ENCODE measurements at places on chromosomes 3 and 15.

DNA sequence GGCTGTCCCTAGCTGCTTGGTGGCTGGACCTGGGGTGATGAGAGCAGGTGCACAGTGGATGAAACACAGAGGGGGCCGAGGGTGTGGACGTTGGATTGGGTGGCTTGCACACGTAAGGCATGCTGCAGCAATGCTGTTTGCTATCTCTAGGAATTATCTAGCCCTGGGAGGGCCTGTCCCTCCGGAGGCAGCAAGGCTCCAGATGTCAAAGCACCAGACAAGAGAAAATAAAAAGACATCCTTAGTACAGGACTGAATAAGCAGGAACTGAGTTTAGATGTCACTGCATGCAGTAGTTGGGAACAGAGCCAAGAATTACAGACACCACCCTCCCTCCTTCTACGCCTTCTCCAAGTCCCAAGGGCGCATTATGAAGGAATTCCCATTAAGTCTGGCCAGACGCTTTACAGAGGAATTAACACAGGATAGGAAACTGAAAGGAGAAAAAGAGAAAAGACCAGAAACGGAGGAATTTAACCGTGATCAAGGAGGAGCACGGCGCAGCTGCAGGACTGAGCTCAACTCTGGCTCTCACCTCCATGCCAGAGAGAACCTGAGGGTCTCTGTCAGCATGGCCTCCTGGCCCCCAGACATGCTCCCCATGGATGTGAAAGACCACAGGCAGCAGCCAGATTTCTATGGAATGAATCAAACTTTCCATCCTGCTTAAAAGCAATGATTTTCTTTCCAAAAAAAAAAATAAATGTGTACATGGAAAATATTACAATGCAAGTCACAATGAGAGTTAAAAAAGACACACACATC lies 13.8 kb downstream of the ATP10A start:
- peak; percentile 27 for DNase-seq

DNA sequence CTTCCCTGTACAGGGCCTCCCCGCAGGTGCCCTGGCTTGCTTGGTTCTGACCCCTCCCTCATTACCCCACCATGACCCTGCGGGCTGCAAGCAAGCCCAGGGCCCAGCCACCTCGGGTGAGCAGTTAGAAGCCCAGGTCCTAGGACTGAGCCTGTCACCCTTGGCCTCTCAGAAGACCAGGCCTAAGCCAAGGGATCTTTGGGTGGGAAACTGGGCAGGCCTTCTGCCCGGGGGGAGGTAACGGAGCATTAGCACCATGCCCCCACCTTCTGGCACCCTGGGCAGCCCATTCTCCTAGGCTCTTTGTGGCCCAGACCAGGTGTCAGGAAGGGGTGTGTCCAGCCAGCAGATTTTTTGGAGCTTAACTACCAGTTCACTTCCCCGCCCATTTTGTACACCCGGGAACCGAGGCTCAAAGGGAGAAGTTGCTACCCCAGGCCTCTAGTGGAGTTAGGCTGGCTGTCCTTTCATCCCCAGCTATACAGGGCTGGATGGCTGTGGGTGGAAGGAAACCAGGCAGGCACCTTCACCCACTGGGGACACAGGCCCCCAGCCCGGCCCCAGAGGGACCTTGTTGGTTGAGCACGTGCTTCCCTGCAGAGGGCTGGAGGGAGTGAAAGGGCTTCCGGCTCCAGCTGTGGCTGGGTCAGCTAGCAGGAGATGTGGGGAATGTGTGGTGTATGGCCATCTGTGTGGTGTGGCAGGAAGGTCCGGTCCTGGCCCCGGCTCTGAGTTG lies 1.4 kb downstream of the CSK start:
- DNase-seq = peak; percentile 41

- no peak for DNase-seq
Observed at GRCh38 chr15:63938486-63939061, 104.8 kb upstream of the HERC1 start.

DNA sequence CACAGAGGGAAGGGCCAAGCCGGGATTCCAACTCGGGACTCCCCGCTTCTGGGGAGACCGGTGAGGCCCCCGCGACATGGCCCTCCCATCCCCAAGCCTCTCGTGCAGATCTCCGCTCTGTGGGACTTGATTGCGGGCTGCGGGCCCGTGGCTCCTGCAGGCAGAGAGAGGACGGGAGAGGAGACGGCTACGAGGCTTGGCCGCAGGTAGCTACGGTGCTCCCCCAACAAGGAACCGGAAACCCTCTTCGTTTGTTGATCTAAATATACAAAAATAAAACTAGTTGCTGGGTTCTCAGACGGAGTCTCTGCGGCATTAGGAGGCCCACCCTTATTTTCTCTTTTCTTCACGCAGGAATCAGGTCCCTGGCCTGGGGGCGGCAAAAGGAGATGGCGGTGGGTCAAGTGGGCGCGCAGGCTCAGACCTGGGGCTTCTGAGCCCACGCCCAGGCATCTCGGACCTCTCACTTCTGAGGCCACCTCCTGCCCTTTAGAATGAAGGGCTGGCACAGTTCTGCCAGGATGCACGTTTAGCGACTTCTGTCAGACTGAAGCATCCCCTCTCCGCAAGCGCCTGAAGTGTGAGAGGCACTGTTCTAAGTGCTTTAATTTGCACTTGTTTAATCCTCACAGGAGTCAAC lies 10.9 kb downstream of the GNB5 start:
- DNase-seq = no peak

DNA sequence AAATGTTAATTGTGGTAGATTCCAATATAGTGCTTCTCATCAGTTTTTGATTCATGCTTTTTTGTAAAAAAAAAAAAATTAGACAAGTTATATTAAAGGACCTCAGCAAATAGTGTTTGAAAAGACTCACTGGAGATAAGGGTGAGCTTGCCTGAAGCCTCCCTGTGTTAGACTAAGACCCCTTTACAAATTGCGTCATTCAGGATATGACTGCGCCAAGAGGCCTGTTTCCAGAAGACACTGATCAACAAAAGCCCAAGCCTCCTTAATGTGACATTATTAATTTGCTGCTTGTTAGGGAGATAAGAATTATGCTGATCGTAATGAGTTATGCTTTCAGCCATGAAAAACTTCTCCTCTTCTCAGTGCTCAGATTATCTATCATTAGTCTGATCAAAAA lies 13.0 kb upstream of the DNAJC13 start:
- no peak for DNase-seq

DNA sequence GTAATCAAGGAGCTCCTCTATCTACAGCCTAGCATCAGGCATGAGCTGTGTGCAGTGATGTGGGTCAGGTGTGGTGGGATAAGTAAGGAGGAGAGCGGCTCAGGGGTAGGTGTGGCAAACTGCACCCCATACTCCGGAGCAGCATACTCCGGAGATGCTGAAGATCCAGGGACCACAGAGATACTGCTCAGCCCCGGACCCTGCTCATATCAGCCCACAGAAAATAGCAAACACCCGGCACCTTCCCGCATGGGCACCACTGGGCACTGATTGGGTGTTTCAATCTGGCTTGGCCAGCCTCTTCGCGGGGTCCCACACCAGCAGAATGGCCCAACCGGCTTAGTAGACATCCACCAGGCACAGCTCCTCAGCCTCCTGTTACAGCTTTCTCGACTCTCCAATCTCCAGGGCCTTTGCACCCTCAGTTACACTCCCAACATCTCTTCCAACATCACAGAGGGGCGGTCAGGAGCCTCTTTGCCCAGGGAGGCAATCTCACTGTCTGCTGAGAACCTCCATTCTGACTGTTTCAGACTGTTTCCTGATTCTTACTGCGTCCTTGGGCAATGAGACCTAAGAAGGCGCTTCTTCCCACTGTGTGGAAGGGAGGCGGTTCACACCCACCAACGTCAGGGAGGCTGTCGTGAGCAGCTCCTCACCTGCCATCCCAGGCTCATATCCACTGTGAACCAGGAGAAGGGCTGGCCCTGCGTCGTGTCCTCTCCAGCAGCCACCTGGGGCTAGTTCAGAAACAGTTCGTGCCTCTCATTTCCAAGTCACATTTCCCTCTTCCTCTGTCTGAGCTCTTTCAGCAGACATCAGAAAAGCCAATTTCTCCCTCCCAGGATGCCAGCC lies 59.8 kb downstream of the CAPN7 start:
- no peak for DNase-seq

- DNase-seq = peak; percentile 91
Observed at GRCh38 chr3:154224366-154224765, 99.9 kb downstream of the DHX36 start.

GRCh38 chr3:178420033-178420432 lies 116.2 kb upstream of the KCNMB2 start:
- no peak for DNase-seq

DNA sequence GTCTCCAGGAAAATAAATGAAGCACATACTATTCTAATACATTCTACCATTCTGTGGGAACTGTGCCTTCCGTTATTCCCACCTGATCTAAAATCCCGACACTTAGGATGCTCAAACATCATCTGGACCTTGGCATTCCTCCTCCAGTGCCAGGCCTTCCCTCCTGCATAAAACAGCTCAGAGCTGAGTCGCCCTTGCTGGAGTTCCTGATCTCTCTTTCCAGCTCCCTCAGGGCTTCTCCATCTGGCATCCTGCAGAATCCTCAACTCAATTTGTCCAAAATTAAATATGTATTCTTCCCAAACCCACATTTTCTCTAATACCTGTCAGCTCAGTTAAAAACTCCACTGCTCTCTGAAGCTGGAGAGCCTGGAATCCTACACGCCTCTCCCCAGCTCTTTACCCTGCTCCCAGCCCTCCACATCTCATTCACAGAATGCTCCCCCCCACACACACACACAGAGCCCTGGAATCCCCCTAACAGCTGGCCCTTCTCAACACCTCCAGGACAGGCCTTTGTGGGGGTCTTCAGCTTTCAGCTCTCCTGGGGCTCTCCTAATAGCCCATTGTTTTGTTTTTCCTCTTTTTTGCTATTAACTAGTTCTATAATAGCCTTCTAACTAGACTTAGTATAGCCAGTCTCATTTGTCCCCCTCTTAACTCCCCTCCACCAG lies 78.5 kb downstream of the HMG20A start:
- DNase-seq = no peak

DNA sequence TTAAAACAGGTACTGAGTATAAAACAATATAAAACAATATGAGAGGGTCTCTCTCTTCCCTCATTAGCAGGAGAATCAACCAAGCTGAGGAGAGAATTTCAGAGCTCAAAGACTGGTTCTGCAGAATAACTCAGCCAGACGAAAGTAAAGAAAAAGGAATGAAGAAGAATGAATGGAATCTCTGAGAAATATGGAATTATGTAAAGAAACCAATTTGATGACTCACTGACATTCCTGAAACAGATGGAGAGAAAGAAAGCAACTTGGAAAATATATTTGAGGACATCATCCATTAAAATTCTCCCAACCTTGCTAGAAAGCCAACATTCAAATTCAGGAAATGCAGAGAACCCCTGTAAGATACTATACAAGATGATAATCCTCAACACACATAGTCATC lies 630.9 kb downstream of the PYDC2 start:
- no peak for DNase-seq

GRCh38 chr15:62953021-62953420 lies 89.5 kb upstream of the TPM1 start:
- DNase-seq = no peak

DNA sequence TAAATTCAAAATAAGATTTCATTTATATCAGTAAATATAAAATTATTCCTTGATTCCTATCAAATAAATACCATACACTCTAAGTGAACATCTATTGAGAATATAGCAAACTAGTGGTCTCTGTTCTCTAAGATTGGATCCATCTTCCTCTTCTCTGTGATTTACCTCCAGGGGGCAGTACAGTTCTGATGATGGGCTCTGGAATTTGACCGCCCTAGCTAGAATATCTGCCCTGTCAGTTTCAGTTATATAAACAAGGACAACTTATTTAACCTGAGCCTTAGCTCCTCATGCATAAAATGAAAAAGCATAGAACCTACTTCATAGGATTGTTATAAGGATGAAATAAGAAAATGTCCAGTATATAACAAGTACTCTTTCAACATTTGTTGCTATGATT lies 171.1 kb upstream of the CCDC54 start:
- peak; percentile 89 for DNase-seq

DNA sequence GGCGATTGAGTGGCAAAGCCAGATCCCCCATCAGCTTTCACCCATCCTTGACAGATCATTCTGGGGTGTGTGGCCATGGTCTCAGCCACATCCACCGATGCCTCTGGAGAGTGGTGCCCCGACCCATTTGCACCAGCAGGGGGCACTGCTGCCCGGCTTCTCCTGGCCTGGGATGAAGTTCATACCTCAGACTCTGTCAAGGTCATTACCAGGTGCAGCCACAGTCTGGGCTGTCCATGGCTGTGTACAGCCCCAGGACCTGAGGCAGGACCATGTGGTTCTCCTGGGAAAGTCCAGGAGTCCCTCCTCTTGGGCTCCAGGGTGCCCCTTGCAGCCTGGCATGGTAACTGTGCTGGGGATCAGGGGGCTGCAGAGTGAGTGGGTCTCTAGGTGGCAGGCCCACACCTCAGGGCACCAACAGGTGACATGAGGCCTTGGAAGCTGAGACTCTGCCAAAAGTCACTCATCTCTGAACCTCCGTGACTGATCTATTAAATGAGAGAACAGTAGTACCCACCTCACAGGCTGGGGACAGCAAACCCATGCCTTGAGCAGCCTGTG lies 67.2 kb downstream of the CACNA2D2 start:
- DNase-seq = peak; percentile 68

DNA sequence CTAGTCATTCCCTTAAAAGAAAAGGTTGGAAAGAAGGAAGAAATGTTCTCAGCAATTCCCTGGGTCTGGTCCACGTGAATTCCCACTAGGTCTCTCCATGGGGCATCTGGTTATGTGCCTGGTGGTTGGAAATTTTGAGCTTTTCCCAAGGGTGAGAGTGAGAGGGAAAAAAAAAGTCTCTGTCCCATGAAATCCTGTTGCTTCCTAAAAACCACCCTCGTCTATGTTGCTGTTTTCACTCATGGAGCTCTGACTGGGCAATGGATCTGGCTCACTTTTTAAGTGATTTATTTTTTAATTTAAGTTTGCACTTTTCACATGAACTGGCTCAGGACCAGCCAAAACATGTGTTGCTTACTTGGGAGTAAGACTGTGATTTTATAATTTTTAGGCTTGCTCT lies 190.1 kb downstream of the CHST2 start:
- DNase-seq = no peak

DNA sequence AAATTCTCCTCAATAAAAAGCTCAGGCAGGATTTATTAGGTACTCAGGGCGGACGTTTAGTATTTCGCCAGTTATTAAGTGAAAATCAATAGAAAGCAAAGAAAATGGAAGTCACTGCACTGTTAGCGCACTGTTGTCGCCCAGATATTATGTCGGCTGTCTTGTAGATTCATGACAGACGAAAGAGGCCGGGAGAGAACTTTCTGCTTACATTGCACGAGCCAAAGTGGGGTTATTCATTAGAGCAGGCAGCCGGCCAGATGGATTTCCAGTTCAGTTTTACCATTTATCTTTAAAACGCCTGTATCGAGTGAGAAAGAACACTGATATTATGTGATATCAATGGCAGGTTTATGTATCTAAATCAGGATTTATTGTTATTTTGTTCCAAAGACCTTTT lies 866.0 kb upstream of the NR2F2 start:
- DNase-seq = no peak

DNA sequence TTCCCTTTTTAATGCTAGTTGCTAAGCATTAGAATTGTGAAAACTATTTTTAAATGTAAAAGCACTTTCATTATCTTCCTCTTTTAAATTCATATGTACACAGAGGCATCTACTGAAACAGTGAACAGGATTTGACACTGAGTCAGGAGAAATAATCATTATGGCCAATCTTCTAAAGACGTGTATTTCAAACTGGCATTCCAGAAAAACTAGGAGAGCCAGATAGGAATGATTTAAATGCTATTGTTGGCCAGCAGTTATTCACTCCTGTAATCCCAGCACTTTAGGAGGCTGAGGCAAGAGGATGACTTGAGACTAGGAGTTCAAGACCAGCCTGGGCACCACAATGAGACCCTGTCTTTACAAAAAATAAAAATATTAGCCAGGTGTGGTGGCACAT lies 67.6 kb upstream of the RAP2B start:
- no peak for DNase-seq

- peak; percentile 58 for DNase-seq
Observed at GRCh38 chr3:11236588-11237461, 35.4 kb upstream of the ATG7 start.

Data from SK-MEL-5 (cell line).